ENCODE measurements at places on chromosomes 3 and 15.
A peak's percentile ranks its signal among the peaks of the same experiment; 100 is the strongest.

DNA sequence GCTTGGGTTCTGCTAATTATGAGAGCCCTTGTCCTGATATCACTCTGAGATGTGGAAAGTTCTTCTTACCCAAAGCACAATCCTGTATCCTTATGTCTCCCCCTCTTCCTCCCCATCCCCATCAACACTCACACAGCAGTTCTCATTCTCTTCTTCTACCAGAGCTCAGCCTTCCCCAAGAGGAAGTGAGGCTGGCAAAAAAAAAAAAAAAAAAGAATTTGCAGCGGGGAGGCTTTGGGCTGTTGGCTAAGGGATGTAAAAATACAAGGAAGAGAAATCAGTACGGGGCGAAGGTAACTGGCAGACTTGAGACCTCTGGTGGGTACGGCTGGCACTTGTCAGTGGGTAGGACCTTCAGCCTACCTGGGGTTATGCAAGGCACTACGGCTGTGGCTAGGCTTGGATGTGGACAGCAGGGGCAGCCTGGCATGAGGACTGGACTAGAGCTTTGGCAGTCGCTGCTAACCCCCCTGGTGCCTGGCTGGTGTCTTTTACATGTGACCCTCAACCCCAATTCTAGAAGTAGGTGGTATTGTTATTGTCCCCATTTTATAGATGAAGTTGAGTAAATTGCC is 5.4 kb downstream of the VIPR1 start:
- no peak for DNase-seq

- DNase-seq, result no peak
Measured at GRCh38 chr3:9690451-9691450, 12.9 kb upstream of the CPNE9 start.

GRCh38 chr3:188568736-188569135 is 414.8 kb downstream of the LPP start:
- no peak for DNase-seq

- DNase-seq, result no peak
Measured at GRCh38 chr15:29873264-29873663, 51.0 kb upstream of the TJP1 start.

DNA sequence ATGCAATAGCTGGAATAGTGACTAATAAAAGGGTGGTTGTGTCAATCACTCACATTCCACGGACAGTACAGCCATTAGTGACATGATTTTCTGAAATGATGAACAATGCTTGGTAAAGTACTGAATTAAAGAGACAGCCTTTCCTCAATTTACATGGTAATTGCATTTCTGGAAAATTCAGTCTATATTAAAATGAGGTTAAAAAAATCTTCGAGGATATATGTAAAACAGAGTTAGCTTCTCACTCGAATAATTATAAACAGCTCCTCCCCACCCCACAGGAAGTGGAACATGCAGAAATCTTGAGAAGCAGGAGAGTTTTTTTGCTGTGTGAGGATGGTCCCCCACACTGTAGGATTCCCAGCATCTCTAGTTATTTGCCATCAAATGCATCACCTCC is 42.1 kb downstream of the SLC6A11 start:
- no peak for DNase-seq

- DNase-seq, result no peak
Measured at GRCh38 chr15:36682101-36682500, 102.7 kb downstream of the CDIN1 start.

GRCh38 chr15:22243440-22244130 is 163.3 kb downstream of the OR4M2 start:
- no peak for DNase-seq

DNA sequence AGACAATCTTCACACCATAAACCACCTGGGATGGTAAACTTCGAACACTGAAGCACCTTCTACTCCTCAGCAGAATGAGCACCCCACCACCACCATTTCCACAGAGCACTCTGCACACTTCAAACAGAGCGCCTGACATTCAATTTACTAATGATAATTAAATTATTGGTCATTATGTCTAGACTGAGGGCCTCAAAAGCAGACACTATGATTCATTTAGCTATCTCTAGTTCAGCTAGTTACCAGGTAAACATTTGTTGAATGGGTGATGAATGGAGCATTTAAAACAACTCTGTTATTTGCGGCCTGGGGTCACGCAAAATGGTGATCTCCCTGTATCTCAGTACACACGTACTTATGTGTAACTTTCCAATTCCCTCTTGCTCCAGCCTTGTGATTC is 40.9 kb downstream of the ACAP2 start:
- no peak for DNase-seq

- no peak for DNase-seq
Measured at GRCh38 chr15:52496776-52497470, 31.8 kb downstream of the MYO5A start.

DNA sequence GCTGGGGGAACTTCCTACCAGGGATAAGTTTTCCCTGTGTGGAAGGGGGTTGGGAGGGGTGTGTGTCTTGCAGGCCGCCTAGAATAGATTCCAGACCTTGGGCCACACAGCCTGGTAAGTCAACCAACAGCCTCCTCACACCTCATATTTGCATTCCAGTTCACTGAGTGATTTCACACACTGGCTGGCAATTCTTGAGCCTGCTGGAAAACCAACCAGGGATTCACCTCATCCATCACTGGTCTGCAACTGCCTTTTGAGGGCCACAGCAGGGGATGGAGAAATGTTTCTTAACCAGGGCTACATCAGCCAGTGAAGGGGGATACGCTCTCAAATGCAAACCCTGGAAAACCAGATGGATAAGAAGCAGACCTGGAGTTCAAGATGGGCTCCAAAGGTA is 2.0 kb downstream of the FSTL1 start:
- DNase-seq, result no peak

DNA sequence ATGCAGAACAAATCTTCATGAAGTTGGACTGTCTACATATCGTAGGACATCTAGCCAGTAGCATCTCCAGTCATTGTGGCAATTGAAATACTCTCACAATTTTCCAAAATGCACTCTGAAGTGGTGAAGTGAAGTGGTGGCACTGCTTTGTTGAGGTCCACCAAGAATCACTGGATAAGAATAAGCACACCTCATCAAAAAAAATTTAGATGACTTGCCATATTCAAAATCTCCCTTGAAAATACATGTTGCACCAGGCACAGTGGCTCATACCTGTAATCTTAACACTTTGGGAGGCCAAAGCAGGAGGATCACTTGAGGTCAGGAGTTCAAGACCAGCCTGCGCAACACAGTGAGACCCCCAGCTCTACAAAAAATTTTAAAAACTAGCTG is 12.9 kb downstream of the HACD2 start:
- no peak for DNase-seq

DNA sequence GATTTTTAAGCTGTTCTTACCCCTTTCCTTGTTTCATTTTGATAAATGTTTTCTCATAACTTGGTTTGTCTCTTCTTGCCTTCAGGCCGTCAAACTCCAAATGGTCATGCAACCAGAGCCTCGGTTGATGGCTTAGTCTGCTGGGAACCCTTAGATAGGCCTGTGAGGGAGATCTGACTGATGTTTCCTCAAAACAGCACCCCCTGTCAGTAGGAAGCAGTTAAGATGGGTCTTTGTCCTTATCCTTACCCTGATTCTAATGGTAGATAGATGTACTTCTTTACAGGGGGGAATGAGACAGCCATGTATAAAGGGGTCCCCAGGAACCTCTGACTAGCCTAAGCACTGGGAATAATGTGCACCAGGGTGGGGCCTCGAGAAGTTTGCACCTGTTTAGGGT is 16.3 kb upstream of the OR5H1 start:
- DNase-seq, result no peak

DNA sequence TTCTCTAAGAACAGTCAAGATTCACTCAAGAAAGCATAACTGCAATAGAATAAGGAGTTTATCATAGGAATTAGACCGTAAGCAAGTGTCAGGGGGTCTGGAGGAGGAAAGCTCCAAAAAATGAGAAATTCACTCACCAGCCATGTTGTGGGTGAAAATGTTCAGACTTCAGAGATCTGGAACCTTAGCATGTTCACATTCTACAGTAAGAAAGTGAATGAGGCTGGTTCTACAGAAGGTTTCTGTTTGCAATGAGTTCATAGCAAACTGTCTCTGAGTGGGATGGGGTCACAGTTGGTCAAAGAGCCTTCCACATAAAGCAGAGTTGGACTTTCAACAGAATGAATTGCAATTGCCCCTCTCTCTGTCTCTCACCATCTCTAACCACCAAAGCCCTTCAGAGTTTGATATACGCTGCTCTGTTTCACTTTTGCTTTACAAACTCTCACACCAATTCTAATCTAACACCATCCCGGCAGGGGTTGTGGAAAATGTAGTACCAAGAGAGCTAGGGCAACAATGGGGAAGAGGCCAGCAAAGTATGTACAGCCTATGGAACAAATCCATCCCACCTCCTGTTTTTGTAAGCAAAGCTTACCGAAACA is 581.8 kb upstream of the UBE2E2 start:
- DNase-seq, result no peak

- DNase-seq, result no peak
Measured at GRCh38 chr15:66650433-66650832, 51.6 kb upstream of the SMAD6 start.

- no peak for DNase-seq
Measured at GRCh38 chr3:102163039-102163817, 271.6 kb upstream of the ZPLD1 start.

GRCh38 chr3:30112902-30113484 is 493.4 kb upstream of the TGFBR2 start:
- DNase-seq, result peak; percentile 45

- no peak for DNase-seq
Measured at GRCh38 chr3:23837286-23837685, 31.5 kb downstream of the UBE2E1 start.

- DNase-seq, result no peak
Measured at GRCh38 chr3:57980416-57980815, 27.8 kb upstream of the FLNB start.

- DNase-seq, result no peak
Measured at GRCh38 chr15:89477411-89478242, 18.8 kb downstream of the RHCG start.

- DNase-seq, result no peak
Measured at GRCh38 chr3:117844676-117845075, 1135.1 kb downstream of the TUSC7 start.

GRCh38 chr3:16132190-16132589 is 42.3 kb upstream of the GALNT15 start:
- no peak for DNase-seq

- DNase-seq, result no peak
Measured at GRCh38 chr3:170211668-170212067, 10.6 kb upstream of the PRKCI start.

- DNase-seq, result no peak
Measured at GRCh38 chr15:100689131-100689899, 86.9 kb downstream of the ASB7 start.

- no peak for DNase-seq
Measured at GRCh38 chr3:37386627-37387230, 212.3 kb upstream of the LRRFIP2 start.

DNA sequence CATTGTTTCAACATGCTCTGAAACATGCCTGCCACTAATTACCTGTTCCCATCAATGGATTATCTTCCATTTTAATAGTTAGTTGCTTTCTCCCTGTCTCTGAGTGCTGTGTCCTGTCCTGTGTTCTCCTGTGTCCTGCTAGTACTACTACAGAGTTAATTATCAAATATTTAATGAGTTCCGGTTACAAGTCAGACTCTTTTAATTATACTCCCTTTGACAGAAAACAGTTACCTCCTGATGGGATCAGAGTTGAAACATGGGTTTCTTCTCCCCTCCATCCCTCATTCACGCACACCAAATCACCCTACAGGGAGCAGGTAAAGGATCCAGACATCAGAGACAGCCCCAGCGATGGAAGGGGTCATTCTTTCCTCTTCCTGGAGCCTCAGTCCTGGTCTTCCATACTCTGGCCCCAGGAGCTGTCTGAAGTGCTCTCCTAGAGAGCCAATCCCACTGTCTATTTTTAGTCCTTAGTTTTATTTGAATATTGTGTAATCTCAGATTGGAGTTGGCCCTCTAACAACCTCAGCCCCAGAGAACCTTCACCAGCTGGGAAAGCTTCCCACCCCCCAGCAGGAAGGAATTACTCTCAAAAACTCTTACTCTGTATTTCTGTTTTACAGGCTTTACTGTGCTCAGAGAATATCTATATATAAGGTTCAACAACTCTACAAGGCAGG is 137.0 kb upstream of the C2CD4B start:
- DNase-seq, result no peak

- peak; percentile 38 for DNase-seq
Measured at GRCh38 chr15:73560501-73561117, 72.6 kb downstream of the NPTN start.

GRCh38 chr15:67150023-67150860 is 84.8 kb downstream of the SMAD3 start:
- no peak for DNase-seq

DNA sequence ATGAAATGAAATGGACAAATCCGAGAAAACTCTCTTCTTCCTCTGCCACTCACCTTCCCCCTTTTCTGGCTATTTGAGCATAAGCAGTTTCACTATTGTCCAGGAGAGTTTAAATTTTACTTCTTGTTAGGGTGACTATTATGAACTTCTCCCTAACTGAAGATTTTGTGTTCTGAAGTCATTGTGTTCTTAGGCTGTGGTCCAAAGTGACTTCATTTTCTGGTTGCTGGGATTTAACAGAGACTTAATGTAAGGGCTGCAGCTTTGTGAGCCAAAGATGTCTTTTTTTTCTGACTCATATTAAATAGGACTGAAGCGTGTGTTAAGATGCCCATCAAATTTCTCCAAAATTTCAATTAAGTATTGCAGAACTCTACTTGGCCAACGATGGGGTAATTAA is 46.5 kb upstream of the FSTL1 start:
- no peak for DNase-seq

- DNase-seq, result no peak
Measured at GRCh38 chr3:123229145-123229544, 27.4 kb downstream of the SEC22A start.

- DNase-seq, result no peak
Measured at GRCh38 chr3:71601811-71602210, 18.3 kb upstream of the FOXP1 start.

GRCh38 chr3:156637480-156638022 is 36.8 kb upstream of the TIPARP start:
- no peak for DNase-seq

All from NCI-H526 treated with DMSO at 0.1 percent for 48 hours (cell line).